ENCODE measurements at places on chromosomes 16 and 17.

- no peak for DNase-seq
These were observed 8.9 kb upstream of the CIITA start for GRCh38 chr16:10868104-10868595.

DNA sequence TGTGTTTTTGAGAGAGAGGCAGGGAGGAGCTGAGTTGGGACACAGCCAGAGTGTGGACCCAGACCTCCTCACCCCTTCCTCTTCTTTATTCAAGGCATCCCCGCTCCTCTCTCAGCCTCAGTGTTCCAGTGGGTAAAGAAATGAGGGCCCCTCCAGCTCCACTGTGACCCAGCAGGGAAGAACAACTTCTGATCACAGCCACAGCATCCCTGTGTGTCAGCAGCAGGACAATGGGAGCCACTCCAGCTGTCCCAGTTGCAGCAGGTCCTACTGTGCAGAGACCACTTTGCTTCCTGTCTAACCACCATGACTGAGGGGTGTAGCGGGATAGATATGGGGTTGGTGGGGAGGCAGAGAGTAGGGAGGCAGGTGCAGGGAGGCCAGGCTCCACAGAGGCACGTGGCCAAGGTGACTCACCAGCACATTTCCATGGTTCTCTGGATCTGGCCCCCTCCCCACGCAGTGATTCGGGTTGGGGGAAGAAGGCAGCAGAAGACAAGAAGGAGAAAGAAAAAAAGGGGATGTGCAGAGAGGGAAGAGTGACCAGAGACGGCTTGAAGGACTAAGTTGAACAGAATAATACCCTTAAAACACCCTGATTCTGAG is 24.5 kb downstream of the PIK3R5 start:
- no peak for DNase-seq

DNA sequence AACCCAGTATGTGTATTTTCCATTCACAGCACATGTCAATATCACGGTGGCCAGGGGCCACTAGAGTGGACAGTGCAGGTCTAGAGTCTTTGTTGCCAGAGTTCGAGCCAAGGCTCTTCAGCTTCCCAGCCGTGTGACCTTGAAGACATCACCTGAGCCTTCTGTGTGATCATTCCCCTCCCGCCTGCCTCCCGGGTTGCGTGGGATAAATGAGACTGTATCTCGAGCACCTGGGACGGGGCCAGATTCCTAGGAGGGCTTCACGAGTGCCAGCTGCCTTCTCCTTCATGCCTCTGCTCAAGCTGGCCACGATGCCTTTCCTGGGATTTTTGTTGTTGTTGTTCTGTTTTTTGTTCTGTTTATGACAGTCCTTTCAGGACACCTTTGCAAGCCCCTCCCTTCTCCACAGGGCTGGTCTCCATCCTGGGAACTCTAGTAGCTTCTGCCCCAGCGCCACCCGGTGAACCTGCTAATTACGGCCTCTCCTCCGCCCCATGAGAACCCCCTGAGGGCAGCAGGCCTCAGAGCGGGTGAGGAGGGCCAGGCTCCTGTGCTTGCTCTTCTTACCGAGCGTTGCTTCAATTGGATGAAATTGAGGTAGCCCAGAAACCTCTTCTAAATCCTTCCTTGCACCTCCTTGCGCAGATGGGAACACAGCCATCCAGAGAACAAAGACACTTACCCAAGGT is 3.9 kb downstream of the SPNS2 start:
- DNase-seq: no peak

- DNase-seq: no peak
These were observed 79.3 kb downstream of the EMP2 start for GRCh38 chr16:10501016-10501607.

- DNase-seq: no peak
These were observed 12.0 kb upstream of the BCAR1 start for GRCh38 chr16:75263291-75263962.

GRCh38 chr17:38873640-38874380 is 4.0 kb downstream of the LASP1 start:
- DNase-seq: no peak

DNA sequence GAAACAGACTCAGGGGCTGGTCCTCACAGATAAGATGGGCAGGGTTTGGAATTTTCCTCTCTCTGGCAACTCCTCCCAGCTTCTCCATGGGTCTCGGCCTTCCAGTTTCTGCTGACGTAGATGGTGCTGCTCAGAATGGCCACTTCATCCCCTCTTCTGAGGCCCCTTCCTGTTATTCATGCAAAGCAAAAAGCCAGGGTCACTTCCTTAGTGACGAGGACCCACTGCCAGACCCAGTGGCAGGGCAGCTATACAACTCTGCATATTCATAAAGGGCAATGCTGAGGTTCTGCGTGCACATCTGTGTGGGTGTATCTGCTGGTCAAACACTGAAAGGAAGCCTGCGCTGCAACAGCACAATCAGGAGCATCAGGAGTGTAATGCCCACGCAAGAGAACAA is 108.8 kb downstream of the WSCD1 start:
- DNase-seq: no peak

DNA sequence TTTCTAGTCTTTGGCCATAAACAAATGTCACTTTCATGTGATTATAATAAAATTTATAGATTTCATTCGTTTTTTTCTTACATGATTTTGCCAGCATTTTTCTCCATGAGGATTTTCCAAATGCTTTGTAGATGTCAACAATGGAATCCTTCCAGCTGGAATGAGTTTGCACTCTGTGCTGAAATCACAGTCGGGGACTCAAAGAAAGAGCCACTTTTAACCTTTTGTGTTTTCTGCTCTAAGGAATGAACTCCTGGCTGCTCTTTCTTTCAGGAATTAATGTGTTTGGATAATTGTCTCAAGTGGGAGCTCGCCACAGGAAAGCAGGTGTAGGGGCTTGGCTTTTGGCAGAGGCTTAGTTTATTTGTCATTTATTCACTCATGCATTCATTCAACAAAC is 372.3 kb upstream of the SALL1 start:
- DNase-seq: no peak

- DNase-seq: no peak
These were observed 13.0 kb upstream of the SCIMP start for GRCh38 chr17:5247621-5248020.

DNA sequence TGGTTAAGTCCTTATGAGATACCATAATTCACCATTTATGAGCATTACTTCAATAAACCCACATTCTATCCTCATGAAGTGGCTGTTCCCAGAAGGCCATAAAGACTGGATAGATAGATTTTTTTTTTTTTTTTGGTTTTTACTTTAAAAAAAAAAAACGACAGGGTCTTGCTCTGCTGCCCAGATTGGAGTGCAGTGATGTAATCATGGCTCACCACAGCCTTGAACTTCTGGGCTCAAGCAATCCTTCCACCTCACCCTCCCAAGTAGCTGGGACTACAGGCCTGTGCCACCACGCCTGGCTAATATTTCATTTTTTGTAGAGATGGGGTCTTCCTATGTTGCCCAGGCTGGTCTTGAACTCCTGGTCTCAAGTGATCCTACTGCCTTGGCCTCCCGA is 102.3 kb downstream of the XYLT1 start:
- no peak for DNase-seq

- no peak for DNase-seq
These were observed 133.0 kb upstream of the GSE1 start for GRCh38 chr16:85479972-85480726.

GRCh38 chr17:61537264-61537771 is 53.7 kb downstream of the NACA2 start:
- no peak for DNase-seq

GRCh38 chr17:33113276-33113990 is 121.8 kb downstream of the SPACA3 start:
- DNase-seq: no peak

DNA sequence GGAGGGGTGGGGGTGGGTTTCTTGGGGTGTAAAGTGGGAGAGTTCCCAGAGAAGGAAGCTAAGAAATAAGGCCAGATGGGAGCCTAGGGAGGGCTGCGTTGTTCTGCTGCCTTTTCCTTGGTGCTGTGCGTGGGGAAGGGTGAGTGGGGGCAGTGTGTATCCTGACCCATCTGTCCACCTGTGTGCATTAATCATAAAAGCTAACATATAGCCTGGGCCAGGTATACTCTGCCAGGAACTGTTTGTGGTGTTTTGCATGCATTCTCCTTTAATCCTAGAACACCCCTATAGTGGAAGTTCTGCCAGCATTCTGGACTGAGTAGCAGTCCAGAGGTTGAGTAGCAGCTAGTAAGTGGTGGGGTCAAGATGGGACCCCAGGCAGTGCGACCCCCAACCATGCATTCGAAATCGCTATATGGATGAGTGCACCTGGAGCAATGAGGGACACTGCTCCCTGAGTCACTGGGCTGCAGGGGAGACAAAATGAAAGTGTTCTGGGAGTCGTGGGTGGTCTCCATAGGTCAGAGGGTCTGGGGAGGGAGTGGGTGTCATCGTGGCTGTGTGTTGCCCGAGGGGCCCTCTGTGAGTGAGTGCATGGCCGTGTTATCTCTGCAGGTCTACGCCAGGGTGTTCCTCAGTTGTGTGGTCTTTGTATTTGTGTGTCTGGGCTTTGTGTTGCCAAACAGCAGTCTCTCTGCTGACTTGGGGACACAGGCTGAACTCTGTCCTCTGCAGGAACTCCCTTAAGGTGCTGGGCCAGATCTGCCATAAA is 1.3 kb downstream of the ERBB2 start:
- no peak for DNase-seq

- no peak for DNase-seq
These were observed 10.0 kb downstream of the ALDH3A1 start for GRCh38 chr17:19738073-19738449.

DNA sequence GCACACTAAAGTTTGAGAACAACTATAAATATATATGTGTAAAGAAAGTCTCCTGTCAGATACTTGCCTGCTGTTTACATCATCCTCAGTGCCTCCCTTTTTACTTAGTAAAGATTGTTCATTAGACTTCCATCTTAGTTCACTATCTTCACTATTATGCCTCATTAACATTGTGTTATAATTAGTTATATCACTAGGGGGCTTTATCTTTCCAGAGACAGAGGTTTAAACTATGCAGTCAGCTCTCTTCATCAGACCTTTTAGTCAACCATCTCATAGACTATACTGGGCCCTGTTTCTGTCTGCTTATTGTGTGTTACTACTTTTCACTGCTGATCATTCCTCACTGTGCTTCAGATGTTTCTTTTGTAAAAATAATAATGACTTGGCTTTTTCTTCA is 630.8 kb upstream of the KIF2B start:
- DNase-seq: no peak

- DNase-seq: no peak
These were observed 12.7 kb upstream of the HERPUD1 start for GRCh38 chr16:56919099-56919800.

GRCh38 chr16:77585379-77586251 is 136.7 kb upstream of the NUDT7 start:
- DNase-seq: no peak

- no peak for DNase-seq
These were observed 14.2 kb upstream of the HAPSTR1 start for GRCh38 chr16:9077091-9077809.

DNA sequence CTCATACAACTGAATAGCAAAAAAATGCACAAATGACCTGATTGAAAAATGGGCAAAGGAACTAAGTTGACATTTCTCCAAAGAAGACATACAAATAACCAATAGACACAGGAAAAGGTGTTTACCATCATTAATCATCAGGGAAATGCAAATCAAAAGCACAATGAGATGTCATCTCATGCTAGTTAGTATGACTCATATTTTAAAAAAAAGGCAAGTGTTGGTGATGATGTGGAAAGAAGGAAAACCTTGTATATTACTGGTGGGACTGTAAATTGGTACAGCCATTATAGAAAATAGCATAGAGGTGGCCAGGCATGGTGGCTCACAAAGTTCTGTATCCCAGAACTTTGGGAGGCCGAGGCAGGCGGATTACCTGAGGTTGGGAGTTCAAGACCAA is 232.5 kb upstream of the ZFHX3 start:
- no peak for DNase-seq

DNA sequence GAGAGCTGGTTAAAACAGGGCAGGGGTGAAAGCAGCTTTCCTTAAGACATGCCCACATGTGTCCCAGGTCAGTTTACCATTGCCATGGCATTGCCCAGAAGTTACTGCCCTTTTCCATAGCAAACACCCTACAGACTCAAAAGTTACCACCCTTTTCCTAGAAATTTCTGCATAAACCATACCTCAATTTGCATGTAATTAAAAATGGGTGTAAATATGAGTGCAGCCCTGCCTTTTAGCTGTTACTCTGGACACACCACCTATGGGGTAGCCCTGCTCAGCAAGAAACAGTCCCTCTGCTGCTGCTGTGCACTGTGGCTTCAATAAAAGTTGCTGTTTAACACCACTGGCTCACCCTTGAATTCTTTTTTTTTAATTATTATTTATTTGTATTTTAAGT is 168.5 kb upstream of the C16orf82 start:
- no peak for DNase-seq

GRCh38 chr17:33086878-33087277 is 95.2 kb downstream of the SPACA3 start:
- no peak for DNase-seq

DNA sequence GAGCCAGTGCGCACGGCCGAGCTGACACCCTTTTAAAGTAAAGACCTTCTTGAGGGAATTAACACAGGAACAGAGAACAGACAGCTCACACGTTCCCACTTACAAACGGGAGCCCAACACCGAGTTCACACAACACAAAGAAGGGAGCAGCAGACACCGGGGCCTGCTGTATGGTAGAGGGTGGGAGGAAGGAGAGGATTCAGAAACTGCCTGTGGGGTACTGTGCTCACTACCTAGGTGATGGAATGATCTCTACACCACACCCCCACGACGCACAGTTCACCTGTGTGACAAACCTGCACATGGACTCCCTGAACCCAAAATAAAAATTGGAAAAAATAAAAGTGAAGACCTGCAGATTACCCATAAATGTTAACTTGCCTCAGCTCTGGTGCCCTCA is 32.5 kb downstream of the TMC6 start:
- DNase-seq: no peak

DNA sequence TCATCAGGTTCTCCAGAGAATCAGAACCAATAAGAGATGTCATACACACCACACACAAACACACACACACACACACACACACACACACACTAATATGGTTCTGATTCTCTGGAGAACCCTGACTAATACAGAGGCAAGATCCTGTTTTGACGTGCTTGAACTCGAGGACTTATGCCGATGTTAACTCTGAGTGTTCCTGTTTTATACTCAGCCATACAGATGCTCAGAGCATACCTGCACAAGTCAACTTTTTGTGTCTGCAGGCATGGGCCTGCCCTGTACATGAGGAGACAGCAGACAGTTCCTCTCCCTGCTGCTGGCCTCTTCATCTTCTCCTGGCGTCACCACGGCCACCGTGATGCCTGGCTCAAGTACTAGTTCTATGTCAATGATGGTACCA is 635.9 kb downstream of the WWOX start:
- DNase-seq: no peak

DNA sequence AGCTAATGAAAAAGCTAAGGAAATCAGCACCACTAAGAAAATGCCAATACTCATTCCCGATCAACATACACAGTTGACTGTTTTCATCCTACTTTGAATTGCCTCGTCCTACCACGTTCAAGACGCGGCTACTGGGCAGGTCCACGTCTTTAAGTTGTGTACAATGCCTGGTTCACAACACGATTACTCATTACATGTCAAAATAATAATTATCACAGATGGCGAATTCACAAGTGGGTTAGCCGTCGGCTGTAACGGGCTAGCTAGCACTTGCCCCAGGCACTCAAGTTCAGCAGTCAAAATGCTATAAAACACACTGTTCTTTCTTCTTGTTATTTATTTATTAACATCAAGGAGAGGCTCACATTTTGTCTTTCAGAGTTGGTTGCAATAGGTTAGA is 124.2 kb downstream of the ZFHX3 start:
- DNase-seq: no peak

All from dorsolateral prefrontal cortex (tissue), 122 donors.